Stimulated activated CD8-positive, alpha-beta memory T cell treated with anti-CD3 and anti-CD28 coated beads, Interleukin-7, amount 100 ng/mL, for 48 hours (primary cell): ENCODE measurements at places on chromosomes 3 and 15.

- DNase-seq, result no peak
These were observed 7.4 kb downstream of the RPL14 start for GRCh38 chr3:40464339-40465110.

GRCh38 chr15:58595516-58596263 is 153.8 kb downstream of the ADAM10 start:
- DNase-seq, result no peak

- DNase-seq, result no peak
These were observed 190.2 kb downstream of the NR1D2 start for GRCh38 chr3:24135280-24135679.

- no peak for DNase-seq
These were observed at the start of gene GCNT3 for GRCh38 chr15:59611276-59612260. GCNT3 (plus strand) TSS chr15:59611783; CDS start chr15:59618239, 6,456 bp downstream.

- no peak for DNase-seq
These were observed 64.0 kb downstream of the SYNM start for GRCh38 chr15:99168601-99169580.

- no peak for DNase-seq
These were observed 354.2 kb upstream of the IL12A start for GRCh38 chr3:159634483-159634882.

DNA sequence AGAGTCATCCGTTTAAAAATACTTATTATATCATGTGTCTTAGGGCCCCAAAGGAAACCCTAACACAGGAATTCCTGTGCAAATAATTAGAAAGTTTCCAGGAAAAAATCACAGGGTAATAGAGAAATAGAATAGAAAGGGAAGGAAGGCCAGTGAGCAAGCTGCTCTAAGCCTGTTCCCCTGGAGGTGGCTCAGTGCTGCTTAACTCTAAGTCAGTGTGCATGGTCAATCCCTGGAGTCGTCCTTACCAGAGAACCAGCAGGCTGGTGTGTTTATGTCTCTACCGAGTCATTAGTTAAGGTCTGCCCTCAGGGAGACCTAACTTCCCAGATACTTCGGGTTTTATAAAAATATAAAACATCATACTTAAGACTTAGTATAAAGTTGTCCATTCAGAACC is 21.0 kb upstream of the MCF2L2 start:
- no peak for DNase-seq

DNA sequence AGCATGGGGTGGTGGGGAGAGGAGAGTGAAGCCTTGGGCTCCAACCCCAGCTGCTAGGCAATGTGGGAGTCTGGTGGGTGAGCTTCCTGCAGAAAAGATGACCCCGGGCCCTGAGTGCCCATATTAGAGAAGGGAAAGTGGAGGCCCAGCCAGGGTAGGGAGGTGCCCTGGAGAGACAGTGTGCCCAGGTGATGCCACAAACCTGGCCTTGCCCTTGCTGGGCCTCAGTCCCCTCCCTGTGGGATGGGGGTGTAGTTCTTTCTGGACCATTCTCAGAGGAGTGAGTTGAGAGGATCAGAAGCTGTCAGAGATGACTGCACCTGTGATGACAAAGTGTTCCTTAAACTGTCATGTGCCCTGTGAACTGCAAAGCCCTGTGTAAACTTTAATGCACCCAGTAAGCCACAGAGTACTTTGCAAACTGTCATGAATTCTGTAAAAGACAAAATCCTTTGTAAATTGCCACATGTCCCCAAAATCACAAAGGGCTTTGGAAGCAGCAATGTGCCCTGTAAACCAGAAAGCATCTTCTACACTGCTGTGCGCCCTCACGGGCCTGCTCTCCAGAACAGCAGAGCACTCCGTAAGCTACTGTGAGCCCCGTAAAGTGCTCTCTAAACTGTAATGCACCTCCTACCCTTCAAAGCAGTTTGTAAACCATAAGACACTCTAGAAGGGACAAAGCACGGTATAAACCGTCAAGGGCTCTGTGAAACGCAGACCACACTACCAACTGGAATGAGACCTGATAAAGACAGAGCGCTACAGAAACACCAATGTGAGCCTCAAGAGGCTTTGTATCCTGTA is 51.3 kb upstream of the FGD5 start:
- no peak for DNase-seq

- DNase-seq, result no peak
These were observed 84.9 kb downstream of the MEIS2 start for GRCh38 chr15:37015451-37015850.

- DNase-seq, result no peak
These were observed 1092.5 kb upstream of the EPHA6 start for GRCh38 chr3:95721938-95722337.

DNA sequence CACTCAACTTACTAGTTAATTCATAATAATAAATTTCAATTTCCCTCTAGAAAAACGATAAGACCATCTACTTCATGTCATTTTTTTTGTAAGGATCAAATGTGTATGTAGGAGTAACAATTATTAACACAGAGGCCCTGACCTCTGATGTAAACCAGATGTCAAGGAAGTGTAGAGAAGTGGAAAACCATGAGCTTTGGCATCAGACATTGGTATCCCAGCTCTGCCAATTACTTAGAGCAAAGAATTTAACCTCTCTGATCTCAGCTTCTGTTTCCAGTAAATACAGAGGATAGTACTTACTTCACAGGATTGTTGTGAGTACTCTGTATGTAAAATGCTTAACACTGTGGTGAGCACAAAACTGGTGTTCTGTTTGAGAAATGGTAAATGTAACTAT is 17.5 kb downstream of the AQR start:
- no peak for DNase-seq

GRCh38 chr3:52150860-52151259 is 3.4 kb downstream of the POC1A start:
- no peak for DNase-seq

GRCh38 chr3:116020495-116020894 is 397.2 kb downstream of the GAP43 start:
- no peak for DNase-seq

DNA sequence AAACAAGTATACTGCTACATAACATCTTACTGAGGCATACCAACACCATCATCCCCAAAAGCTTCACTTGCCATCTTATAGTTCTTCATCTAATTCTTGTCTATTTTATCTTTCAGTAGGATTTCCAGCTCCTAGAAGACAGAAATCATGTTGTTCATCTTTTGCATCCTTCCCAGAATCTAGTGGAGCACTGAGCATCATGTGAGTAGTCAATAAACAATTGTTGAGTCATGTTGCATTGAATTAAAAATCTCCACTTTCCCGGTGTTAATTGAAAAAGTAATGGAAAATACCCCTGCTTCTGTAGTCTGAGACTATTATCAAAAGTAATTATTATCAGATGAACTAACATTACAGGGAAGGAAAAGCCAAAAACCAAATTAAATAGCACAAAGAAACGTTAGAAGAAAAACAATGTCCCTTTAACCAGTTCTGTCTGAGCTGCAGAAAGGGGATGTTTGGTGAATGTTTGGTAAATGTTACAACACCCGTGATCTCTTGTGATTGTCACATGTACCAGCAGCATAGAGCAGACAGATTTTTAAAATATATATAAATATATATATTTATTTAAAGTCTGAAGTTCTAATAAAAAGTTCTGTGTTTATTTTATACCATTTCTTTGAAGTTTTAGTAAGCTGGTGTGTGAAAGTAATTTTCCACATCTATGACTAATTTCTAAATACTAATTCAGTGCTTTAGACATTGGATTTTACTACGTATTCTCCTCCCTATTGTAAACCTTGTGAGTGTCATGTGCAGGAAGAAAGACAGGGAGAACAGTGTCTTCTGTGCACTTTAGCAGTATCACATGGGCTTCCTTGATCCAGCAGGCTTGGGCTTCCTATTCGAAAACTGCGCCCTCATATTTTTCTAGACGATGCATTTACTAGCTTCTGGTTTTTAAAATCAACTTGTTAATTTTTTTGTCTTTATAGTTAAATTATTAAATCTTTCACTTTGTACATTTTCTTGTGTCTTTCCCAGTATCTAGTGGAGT is 85.6 kb downstream of the RAP2B start:
- DNase-seq, result no peak

GRCh38 chr3:8518138-8518537 is 16.5 kb downstream of the LMCD1 start:
- no peak for DNase-seq

GRCh38 chr3:84292128-84292527 is 666.7 kb upstream of the CADM2 start:
- DNase-seq, result no peak

GRCh38 chr3:98612587-98612986 is 19.2 kb upstream of the CPOX start:
- DNase-seq, result no peak

- DNase-seq, result no peak
These were observed 347.1 kb upstream of the NR2E3 start for GRCh38 chr15:71463156-71463665.

DNA sequence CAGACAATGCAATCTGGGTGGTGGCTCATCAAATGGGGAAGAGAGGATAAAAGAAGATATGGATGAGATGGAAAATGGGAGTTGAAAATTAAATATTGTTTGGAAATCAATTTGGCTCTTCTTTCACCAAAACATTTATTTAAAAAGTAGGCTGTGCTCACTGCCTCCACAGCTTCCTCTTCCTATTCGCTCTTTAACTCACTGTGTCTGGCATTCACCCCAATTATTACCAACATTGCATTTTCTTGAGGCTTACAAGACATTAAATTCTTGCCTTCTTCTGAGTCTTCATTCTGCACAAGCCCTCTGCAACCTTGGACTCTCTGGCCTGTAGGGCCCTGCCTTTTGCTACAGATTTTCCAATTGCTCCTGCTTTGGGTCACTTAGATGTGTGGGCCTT is 52.9 kb upstream of the TSPAN3 start:
- no peak for DNase-seq

DNA sequence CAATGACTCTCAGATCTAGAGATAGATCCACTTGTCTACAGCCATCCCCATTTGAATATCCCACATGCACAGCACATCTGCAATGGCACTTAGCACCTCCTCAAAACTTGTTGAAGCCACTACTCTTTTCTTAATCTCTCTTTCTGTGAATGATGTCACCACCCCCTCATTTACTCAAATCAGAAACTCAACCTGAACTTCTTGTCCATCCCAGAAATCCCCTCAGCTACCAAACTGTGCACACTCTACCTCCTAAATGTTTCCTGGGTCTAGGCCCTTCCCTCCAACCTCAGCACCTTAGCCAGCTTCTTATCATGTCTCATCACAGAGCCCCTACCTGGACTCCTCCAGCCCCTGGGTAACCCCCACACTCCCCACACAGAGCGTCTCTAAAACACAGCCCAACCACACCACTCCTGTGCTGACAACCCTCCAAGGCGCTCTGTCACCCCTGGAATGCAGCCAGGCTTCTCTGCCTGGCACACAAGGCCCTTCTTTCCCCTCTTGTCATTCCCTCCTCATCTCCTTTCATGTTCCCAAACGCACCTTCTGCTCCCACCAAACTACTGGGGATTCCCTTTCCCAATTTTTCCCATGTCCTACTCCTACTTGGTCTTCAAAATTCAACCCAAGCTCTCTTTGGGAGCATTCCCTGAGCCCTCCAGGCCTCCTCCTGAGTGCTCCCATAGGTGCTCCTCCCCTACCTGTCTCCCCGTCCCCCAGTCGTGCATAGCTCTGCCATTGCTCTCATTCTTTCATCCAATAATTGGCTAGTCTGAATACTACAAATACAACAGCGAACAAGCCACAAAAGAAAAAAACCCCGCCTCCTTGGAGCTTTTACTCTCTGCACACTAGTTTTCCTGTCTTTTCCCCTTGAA is 39.8 kb upstream of the ZBTB38 start:
- DNase-seq, result no peak

DNA sequence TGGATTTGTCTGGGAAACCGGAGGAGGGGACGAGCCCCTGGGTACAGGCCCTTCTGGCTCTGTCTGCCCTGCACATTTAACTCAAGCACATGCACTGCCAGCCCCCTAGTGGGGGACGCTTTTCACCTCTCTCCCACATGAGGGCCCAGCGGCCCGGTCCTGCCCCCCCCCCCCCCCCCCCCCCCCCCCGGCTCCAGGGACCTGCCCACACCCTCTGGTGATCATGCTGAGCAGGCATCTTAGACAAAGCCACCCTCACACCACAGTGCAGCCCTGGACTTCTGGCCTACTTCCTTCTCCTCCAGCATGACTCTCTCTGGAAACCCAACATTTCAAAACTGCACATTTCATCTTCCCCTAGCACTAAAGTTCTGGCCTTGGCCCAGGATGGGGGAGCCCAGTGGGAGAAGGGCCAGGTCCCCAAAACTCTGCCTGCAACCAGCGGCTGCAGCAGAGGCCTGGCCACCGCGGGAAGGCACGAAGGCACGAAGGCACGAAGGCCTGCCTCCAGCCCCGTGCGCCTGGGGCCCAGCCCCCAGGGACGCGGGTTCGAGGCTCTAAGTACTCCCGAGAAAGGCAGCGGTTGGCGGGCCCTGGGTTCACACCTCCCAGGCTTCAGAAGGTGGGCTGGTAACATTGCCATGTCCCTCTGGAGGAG is 14.1 kb downstream of the KLF15 start:
- no peak for DNase-seq

DNA sequence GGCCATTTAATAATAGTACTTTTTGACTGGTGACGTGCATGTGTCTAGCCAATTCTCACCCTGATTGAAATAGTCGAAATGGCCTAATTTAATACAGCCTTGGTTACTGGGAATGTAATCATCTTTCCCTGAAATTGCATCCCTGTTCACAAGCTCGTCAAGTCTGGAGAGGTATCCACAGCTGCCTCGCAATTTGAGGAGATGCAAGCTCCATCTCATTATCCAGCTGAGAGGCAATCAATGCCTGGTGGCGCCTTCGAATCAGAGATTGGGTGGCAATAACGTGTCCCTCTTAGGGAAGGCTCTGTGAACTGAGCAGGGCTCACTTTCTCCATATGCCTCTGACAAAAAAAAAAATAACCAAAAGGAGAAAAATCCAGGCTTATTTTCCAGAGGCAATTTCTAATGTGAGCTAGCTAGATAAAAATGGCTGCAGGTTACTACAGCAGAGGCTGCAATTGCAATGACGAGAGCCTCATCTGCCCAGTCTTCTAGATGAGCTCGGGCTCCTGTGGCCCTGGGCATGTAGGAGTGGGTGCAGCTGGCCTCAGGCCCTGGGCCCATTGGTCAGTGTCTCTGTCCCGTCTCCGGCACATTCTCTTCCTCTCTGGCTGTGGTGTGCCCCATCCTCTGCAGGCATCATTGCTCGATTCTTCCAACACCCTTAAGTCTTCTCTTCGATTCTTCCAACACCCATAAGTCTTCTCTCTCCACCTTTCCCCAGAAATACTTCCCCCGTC is 487.5 kb downstream of the GABRG3 start:
- no peak for DNase-seq

GRCh38 chr15:85116925-85117646 is 135.4 kb downstream of the PDE8A start:
- no peak for DNase-seq

- DNase-seq, result no peak
These were observed 64.1 kb upstream of the HEG1 start for GRCh38 chr3:125119752-125120378.
